GM23248 (cell line): ENCODE measurements at places on chromosomes 12 and 14. TPM values are rescaled to one million over a fixed set of nuclear protein-coding genes. Genes with fewer than 3 reads are reported as not detected.

TEX52 gene
- not detected in 2 replicates for total RNA-seq

CEP170B gene
- total RNA-seq: 23.3 and 24.5 TPM in 2 replicates

HCFC2 gene
- total RNA-seq: 24.0 and 26.8 TPM in 2 replicates

SAMD15 gene
- 1.4 and 2.8 TPM in 2 replicates for total RNA-seq

DEGS2 gene
- 1.4 TPM in 1 of 2 replicates, not detected in the other for total RNA-seq
